AG09309 (cell line): ENCODE measurements at places on chromosomes 6 and 20.

DNA sequence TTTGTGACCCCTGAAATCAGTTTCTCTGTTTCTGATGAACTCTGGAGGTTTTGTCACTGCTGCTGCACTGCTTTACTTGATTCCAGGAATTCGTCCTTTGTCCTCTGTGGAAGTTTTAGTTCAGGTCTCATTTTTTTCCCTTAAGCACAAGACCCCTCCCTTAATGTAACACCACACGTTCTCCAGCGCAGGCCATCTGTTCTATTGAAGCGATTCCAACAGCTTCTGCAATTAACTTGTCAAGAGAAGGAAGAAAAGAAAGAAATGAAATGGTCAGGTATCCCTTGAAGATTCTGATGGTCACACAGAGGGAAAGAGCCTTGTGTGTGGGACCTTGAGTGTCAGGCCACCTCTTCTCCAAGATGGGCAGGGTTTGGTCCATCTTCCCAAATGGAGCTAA, 7.8 kb upstream of the MAS1L start:
- no peak for DNase-seq

- no peak for DNase-seq
Measured at GRCh38 chr6:166346449-166346848, 4.1 kb upstream of the SFT2D1 start.

- no peak for DNase-seq
Measured at GRCh38 chr6:157108923-157109322, 214.4 kb downstream of the TMEM242 start.

DNA sequence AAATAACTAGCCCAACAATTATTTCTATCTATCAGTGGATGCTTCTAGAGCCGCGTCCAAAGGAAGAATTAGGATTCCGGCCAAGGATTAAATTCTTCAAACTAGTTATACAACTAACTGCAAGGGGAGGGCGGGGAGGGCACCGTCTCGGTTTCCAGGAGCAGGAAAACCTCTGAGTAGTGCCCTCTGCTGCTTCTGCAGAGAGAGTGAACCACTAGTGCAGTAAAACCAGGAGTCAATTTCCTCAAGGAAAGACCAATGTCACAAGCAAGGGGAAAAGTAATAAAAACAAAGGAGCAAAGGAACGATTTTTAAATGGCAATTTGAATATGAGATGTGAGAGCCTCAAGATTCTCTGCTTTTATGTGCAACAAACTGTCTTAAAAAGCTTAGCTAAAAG, 16.5 kb upstream of the UBE2J1 start:
- DNase-seq, result no peak

GRCh38 chr6:106825156-106825555, 149.4 kb downstream of the CD24 start:
- DNase-seq, result no peak

GRCh38 chr6:105764315-105764714, 321.8 kb upstream of the PRDM1 start:
- DNase-seq, result no peak
